NCI-H460 (cell line): ENCODE measurements at places on chromosomes 6 and 20.

GRCh38 chr6:146860583-146860982 is 261.8 kb downstream of the ADGB start:
- DNase-seq: no peak

- no peak for DNase-seq
Measured at GRCh38 chr6:156538875-156539660, 238.1 kb upstream of the ARID1B start.

DNA sequence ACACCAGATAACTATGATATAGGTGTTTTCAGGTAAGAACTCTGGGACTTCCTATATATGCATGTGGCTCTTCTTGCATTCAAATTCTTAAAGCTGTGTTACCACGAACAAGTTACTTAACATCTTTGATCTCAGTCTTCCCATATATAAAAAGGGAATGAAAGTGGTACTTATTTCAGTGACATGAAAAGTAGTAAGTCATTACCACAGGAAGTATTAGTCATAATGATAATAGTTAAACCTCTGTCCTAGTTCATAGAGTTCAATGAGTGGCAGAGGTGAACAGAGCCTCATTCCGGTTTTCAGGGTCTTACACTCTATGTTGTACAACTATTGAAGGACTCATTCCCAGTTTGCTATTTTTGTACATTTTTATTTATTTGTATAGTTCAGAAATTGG is 237.0 kb downstream of the NKAIN2 start:
- no peak for DNase-seq

DNA sequence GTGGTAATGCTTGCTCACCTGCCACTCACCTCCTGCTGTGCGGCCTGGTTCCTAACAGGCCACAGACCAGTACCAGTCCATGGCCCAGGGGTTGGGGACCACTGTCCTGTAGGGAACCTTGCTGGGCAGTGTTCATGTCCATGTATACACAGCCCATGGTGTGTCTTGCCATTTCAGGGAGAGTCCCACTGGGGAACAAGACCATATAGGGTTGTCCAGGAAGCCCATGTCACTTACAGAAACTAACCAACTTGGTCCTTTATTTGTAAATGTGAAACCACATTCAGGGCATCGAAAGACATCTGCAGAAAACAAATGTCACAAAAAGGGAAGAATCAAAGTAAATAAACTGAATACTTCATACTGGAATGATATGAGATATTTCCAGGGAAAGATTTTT is 179.1 kb downstream of the NFATC2 start:
- DNase-seq: no peak

DNA sequence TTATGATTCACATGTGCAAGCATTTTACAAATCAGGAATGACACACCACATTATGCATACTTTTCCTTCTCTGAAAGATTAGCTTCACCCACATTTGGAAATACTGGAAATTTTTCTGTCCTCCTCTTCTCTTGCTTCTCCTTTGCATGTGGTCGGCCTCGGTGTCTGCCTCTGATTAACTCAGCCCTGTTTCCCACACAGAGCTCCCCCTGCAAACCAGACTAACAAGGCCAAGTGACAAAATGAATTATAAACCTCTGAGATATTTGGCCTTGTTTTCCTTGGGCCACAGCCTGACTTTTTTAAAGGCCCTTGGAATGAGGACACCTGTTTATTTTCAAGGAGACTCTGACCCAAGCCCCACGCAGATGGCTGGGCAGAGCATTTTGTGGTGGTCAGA is 9.0 kb upstream of the CCN6 start:
- no peak for DNase-seq

- DNase-seq: no peak
Measured at GRCh38 chr6:41036186-41036585, 2.8 kb downstream of the UNC5CL start.

DNA sequence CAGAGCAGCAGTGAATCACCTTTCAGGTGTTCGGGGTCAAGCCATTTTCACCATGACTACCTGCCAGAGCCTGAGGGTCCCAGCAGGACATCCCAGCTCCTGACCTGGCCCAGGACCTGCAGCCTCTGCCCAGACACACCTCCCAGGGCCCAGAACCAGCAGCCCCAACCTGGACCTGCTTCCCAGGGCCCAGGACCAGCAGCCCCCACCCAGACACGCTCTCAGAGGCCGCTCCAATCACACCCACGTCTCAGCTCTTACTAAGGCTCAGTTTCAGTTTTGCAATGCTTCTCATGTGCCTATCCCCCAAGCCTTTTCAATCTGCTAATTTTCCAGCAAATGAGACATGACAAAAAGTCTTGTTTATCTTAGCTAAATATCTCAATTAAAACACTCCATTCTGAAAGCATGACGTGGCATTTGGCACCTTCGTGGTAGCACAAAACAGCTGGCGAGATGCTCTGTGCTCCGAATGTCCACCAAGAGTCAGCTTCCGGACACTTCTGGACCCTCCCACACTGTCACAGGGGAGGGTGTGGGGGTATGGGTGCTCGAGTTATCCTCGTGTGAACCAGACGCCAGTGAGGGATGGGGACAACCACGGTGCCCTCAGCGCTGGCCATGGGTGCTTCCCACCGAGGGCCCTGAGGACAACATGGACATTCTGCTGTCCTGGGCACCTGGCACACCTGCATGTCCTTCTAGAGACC is 253.2 kb downstream of the DLL1 start:
- no peak for DNase-seq

DNA sequence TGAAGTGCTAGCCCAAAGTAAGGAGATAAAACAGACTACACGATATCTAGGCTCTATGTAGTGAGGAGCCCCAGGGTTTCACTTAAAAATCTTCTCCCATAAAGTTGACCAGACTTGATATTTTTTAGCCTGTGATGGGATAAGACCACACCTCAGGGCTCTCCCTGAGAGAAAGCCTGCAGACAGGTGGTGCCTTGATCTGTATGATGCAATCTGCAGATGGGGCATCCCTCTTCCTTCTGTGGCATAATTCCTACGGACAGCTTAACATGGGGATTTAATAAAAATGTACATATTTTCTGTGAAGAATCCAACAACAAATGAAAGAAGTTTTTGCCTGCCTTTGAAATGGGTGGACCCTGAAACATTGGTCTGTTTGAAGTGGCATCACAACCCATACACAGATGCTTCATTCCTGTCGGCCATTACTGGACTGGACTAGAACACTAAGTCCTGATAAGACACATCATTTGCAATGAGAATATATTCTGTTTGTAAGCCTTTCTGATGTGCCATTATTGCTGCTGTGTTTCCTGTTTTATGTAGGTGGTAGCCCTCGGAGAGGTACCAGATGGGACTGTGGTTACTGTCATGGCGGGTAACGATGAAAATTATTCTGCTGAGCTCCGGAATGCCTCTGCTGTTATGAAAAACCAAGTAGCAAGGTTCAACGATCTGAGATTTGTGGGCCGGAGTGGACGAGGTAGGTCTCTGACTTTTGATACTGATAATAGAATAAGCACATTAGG is 53.8 kb upstream of the SUPT3H start:
- no peak for DNase-seq

GRCh38 chr6:138662471-138662870 is 111.1 kb upstream of the CCDC28A start:
- no peak for DNase-seq

GRCh38 chr20:51423290-51423667 is 119.2 kb downstream of the NFATC2 start:
- no peak for DNase-seq

GRCh38 chr6:107538856-107539387 is 49.0 kb downstream of the SOBP start:
- DNase-seq: no peak

DNA sequence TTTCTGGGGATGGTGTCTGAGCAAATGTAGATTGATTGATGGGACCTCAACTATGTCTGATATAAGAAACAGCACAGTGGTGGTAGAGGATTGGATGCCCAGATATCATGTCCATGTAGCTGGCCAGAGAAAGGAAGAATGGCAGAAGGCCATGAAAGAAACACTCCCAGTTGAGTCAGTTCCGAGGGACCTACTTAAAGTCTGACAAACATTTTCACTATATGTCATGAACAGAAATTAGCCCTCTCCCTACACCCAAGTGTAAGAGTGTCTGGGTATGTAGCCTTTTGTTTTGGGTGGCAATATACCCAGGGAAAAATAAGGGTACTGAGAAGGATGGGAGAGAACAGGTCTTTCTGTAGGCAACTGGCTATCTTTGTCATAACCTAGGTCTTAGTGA is 434.2 kb downstream of the BCKDHB start:
- DNase-seq: no peak

GRCh38 chr6:27608916-27609883 is 136.3 kb upstream of the ZNF184 start:
- no peak for DNase-seq

- DNase-seq: no peak
Measured at GRCh38 chr6:136274062-136274461, 15.6 kb downstream of the BCLAF1 start.

DNA sequence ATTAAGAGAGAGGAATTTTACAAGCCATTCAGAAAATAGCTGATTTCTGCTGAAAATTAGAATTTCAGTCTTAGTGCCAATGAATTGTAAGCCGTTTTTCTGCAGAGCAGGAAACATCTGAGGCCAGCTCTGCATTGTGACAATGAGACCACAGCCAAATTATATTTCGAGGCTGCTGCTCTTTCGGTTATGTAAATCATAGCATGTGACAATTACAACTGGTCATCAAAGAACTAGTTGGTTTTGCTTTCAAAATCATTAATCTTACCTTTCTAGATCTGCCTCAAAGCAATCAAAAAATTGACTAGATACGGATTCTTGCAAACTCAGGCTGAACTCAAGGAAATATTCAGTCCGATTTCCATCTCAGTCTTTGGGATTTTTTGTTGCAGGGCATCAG is 33.4 kb upstream of the INSM1 start:
- DNase-seq: no peak

- DNase-seq: peak; percentile 37
Measured at GRCh38 chr20:43914311-43915210, at the start of gene TOX2. Gene TOX2, plus strand, starts transcription at chr20:43914852. Its CDS starts 40 bp downstream, at chr20:43914892.

DNA sequence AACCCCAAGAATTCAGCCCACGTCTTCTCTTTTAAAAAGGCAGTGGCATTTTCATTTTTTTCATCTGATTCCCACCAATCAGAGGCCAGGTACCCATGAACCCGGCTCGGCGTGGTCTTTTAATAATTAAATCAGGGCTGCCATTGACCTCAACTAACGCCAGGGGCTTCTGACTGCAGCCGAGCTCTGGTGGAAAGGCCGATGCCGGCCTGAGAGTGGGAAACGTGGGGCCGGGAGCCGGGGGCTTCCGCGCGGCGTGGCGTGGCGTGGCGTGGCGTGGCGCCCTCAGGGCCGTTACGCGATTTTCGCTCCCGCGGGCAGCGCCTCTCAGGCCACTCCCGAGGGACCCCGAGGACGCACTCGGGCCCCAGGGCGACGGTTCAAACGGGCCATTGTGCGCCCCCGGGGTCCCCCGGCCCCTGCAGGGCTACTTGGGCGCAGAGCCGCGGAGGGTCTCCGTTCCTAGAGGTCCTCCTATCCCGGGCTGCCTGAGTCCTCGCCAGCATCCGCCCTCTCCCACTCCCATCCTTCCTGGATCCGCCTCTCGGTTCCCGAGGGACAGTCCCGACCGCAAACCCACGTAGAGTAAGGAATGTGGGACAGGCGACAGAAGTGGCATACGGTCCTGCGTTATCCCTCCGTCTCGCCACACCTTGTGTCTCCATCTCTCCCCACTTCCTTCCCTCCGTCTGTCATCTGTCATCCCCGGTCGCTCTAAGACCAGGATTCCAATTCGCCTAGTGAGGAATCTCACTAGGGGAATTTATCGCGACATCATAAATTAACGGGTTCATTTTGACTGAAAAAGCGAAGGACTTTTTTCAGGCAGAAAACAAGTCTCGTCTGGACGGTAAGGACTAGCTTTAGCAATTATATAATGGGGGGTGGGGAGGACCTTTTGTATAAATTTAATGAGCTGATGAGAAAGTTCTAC is 876 bp upstream of the TBPL1 start:
- DNase-seq: peak; percentile 26

DNA sequence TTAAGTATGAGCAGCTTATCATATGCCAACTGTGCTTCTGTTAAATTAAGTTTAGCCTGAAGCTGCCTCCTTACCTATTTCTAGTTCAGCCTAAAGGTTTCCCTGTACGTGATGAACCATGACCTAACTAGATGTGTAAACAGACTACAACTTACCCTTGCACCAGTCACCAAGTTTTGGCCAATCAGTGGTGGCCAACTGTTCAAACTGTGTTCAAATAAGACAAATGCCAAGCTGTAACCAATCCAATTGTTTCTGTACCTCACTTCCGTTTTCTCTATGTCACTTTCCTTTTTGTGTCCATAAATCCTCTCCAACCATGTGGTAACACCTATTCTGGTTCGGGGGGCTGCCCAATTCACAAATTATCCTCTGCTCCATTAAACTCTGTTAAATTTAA is 6.0 kb upstream of the SLC2A10 start:
- DNase-seq: no peak

DNA sequence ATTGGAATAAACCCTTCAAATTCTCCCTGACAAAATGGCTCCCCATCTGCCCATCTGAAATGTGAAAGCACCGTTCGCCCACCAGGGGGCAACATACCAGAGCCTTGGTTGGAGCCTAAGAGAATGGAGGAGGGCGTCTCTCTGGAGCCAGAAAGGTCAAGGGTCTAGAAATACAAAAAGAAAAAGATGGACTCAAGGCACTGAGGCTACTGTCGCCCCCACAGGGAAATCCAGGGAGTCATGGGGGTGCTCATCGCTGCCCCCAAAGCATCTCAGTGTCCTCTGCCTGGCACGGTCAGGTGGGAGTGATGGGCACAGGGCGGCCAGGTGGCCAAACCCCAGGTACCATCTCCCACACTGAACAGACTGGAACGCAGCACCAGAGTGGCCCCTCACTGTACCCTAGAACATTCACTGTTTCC is 136.3 kb downstream of the ZMYND8 start:
- DNase-seq: no peak

DNA sequence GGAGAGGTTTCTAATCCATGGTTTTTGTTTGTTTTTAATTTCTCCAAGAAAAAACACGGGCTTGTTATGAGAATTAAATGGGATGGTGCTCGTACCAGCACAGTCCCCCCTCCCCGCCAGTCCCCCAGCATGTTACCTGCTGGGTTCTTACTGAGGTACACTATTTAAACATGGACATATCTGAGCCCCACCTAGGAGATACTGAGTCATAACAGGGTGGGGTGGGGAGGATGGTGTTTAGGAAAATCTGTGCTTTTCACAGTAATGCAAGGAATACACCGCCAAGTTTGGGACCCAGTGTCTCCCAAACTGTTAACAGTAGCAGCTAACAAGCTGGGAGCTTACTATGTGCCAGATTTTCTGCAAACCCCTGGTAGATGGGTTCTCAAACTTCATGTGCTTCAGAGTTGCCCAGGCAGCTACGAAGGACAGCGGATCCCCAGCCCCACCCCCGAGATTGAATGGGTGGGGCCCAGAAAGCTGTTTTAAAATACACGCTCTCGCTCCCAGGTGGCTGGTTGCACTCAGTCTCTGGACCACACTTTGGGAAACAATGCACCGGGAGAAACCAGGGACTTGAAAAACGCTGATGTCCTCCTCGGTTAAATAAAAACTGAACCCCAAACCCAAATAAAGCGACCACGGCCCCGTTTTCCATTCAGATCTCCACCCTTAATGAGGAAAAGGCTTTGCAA is 995 bp downstream of the ZFP64 start:
- peak; percentile 20 for DNase-seq
